ENCODE measurements at places on chromosomes 4 and X.

- no peak for DNase-seq
Measured at GRCh38 chr4:4869731-4870571, 10.5 kb downstream of the MSX1 start.

GRCh38 chr4:16192631-16193518 lies 33.4 kb downstream of the TAPT1 start:
- no peak for DNase-seq

GRCh38 chrX:46841346-46841745 lies 4.5 kb downstream of the RP2 start:
- no peak for DNase-seq

DNA sequence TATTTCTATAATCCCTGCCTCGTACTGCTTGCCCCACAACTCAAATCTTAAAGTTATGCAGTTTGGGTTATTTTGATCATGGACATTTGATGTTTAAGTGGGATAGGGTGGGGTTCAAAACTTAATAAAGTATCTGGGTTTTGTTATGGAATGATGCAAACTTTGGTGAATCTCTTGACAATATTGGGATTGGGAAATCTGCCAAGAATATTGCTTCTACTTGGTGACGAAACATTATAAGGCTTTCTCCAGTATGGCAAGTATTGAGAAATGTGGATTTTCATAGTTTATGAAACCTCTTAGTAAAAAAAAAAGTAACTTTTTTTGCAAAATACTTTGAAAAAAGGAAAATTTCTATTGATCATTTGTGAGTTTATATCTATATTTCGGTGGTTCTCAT lies 130.8 kb upstream of the SFRP2 start:
- DNase-seq = no peak

DNA sequence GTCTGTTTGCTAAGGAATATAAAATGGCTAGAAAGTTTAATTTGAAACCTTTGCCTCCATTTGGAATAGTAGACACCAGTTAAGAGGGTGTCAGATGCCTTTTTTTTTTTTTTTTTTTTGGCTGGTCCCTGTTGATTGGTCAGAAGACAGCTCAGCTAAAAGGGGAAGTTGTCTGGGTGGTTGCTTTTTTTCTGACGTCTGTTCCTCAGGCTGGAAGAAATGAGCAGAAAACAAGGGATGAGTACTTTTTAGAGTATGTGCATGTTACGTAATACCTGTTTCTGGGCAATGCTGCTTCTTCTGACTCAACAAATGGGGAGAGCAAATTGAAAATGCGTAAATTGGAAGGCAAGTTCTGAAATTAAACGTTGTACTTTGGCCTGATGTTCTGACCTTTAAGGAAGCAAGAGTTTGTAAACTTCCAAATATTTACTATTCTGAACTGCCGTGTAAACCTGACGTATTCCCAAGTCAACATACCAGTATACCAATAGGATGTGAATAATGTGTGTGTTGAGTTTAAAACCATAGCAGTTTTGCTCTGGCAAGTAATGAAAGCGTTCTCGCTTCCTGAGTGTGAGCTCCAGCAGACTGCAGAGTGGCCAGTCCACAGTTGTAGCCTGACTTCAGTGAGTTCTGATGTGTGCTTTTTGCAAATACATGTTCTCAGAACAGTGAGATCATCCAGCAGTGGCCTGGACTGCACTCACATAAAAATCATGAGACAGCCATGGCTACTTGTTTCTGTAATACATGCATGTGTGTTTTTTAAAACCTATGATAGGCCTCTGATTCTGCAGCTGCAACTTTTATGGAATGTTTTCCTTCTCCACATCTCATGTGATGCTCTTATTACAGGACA lies 1.7 kb downstream of the SAT1 start:
- peak; percentile 66 for DNase-seq

GRCh38 chr4:38455092-38455862 lies 208.7 kb upstream of the KLF3 start:
- DNase-seq = no peak

DNA sequence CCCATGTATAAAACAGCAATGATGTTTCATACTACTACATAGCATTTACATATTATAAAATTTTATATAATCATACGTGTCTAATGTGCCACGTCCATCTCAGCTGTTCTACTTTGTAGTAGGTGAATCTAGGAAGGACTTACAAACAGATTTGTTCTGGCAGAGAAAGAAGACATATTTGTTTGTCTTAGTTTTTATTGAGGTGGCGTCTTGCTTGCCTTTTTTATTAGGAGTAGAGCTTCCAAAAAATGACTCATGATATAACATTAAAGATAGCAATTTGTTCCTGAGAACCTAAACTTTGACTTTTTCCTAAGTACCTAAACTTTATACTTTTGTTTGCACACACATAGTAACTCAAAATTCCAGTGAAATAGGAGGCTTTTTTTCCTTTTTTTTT lies 64.6 kb downstream of the CLDN22 start:
- no peak for DNase-seq

DNA sequence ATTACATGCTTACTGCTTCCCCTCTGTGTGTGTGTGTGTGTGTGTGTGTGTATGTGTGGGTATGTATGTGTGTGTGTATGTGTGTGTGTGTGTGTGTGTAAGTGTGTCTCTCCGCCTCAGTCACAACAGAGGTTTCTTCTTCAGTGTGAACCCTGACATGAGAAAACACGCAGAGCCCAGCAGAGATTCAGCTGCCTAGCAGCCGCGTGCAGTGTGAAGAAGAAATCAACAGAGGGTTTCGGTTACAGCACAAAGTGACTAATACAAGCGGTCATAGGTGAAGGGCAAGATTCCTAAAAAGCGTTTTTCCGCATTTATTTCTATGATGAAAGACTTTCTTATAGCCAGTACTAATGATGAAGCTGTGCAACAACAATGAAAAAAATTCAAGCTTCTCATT lies 55.3 kb upstream of the ZFP42 start:
- DNase-seq = no peak

- DNase-seq = peak; percentile 83
Measured at GRCh38 chr4:5753766-5754528, 42.9 kb downstream of the EVC start.

- no peak for DNase-seq
Measured at GRCh38 chr4:6403400-6403685, 69.1 kb downstream of the PPP2R2C start.

GRCh38 chr4:86706923-86707597 lies 112.9 kb downstream of the PTPN13 start:
- no peak for DNase-seq

DNA sequence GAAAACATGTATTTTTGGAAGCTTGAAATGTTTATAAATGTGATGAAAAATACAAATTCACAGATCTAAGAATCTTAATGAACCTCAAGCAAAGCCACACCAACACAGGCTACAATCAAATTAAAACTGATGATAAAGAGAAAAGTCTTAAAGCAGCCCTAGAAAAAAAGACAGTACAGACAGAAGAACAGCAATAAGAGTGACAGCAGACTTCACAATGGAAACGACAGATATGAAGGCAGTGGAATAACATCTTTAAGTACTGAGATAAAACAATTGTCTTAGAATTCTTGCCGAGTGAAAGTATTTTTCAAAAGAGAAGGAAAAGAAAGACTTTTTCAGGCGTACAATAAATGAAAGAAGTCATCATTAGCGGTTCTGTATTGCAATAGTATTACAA lies 423.6 kb upstream of the LCORL start:
- DNase-seq = no peak

DNA sequence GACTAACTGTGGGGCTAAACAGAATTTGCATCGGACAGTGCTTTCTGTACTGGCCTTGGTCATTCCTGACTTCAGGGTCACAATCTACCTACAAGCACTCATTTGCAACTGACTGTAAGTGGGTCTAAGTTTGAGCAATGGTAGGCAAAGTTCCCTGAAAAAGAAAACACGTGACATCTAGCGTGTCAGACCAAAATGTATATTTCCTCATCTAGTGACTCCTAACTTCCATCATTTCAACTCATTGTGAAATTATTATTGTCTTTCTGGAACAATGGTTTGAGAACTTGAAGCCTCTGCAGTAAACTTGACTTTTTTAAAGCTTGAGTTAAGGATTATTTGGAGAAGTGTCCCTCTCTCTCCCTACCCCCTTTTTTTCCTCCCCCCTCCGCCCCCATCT lies 113.6 kb downstream of the MID1 start:
- no peak for DNase-seq

DNA sequence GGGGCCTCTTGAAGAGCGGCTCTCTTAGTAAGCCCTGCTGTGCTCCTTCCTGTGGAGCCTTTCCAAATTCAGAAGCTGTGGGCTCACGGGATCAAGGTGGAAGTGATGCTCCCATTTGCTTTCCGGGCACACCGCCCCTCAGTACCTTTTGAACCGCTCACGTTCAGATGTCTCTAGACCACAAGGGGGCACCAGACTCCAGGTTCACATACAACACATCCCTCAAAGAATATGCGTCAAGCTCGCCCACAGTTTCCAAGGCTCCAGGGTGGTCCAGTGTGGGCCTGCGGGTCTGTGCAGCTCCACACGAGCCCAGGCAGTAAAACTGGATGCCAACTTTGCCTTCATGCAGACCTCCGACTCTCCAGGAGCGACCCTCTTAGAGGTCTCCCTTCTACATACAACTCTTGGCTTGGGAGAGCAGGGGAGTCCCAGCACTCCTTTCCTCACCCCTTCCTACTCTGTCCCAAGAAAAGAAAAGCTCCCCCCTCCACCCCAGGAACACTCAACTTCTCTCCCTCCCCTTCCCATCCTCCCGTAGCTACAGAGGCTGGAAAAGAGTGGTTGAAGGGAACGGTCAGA lies 11.0 kb downstream of the SUPT20HL1 start:
- peak; percentile 2 for DNase-seq
